HFFc6 (cell line): ENCODE measurements at places on chromosomes 1 and 21. TPM values are rescaled to one million over a fixed set of nuclear protein-coding genes. Genes with fewer than 3 reads are reported as not detected.
A peak's percentile ranks its signal among the peaks of the same experiment; 100 is the strongest.

Gene KRTAP22-1
- not detected in 3 replicates for total RNA-seq

Gene TXNIP
- total RNA-seq = 53.6 to 78.0 TPM (median 57.5 TPM) in 3 replicates

Gene FLG2
- not detected in 3 replicates for total RNA-seq

Gene GNAI3
- total RNA-seq = 10.9 to 11.2 TPM (median 11.0 TPM) in 3 replicates

Gene CDA
- 6.8 to 11.5 TPM (median 7.9 TPM) in 3 replicates for total RNA-seq

Gene RNF223
- not detected in 3 replicates for total RNA-seq

Gene EFNA3
- 0.48 and 0.52 TPM in 2 replicates for total RNA-seq

Gene TGFB2
- total RNA-seq = 2.5 to 14.5 TPM (median 10.9 TPM) in 3 replicates

Gene GOLT1A
- not detected in 3 replicates for total RNA-seq

Gene DPT
- total RNA-seq = not detected in 3 replicates

Gene AGT
- total RNA-seq = 0.10 TPM in 1 of 2 replicates, not detected in the other

Gene KRTAP7-1
- total RNA-seq = not detected in 2 replicates

GRCh38 chr1:15326691-15327588, 79.9 kb downstream of the FHAD1 start:
- H3K4me1 ChIP-seq = peaks cover 46% of the 10 kb centered on the region
- no peak overlapping the region for H3K27ac ChIP-seq
- no peaks in the 10 kb centered on the region for H3K36me3 ChIP-seq
- H3K27me3 ChIP-seq = peaks cover 5% of the 10 kb centered on the region

GRCh38 chr21:32921632-32922230, 104.0 kb upstream of the OLIG2 start:
- H3K27ac ChIP-seq = no peak overlapping the region
- peaks cover 24% of the 10 kb centered on the region for H3K27me3 ChIP-seq
- H3K4me3 ChIP-seq = no peak overlapping the region
- peaks cover 6% of the 10 kb centered on the region; the same call in 1 of the 2 replicates for H3K36me3 ChIP-seq
- DNase-seq = no peak

GRCh38 chr21:15496911-15497310, 232.9 kb upstream of the USP25 start:
- no peak for DNase-seq
- no peak overlapping the region for H3K4me3 ChIP-seq

DNA sequence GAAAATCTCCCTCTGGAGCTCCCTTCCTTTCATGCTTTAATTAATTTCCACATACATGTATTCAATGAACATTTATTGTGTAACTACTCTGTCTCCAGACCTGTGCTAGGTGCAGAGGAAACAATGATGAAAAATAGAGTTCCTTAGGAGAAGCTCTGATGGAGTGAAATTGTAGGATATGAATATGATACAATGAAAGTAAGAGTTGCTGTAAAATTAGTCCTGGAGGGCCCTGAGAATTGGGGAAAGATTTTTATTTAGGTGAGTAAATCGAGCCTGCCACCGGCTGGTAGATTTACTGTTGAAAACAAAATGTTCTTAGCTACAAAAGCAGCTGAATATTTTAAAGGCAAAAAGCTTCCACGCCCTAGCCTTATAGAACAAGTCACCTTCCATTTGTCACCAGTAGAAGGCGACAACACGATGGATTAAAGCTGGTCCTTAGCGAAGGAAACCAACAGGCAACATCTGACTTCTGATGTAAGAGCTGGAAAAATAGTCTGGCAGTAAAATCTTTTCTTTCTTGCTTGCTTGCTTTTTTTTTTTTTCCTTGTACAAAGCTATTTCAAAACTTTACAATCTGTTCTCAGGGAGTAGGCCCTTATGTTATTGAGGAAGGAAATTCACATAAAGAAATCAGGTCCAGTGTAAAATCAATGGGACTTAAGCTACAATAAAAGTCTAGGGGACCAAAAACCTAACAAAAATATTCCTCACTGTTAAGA, 82.0 kb upstream of the ROR1 start:
- H3K4me3 ChIP-seq = no peak overlapping the region
- DNase-seq = peak; percentile 82
- H3K4me1 ChIP-seq = peaks cover 43% of the 10 kb centered on the region
- no peak overlapping the region for H3K27ac ChIP-seq

GRCh38 chr1:160797861-160798273, 1.9 kb downstream of the LY9 start:
- no peak for DNase-seq
- peaks cover 7% of the 10 kb centered on the region for H3K27me3 ChIP-seq
- H3K4me1 ChIP-seq = no peaks in the 10 kb centered on the region
- no peaks in the 10 kb centered on the region for H3K36me3 ChIP-seq
- H3K4me3 ChIP-seq = no peak overlapping the region

DNA sequence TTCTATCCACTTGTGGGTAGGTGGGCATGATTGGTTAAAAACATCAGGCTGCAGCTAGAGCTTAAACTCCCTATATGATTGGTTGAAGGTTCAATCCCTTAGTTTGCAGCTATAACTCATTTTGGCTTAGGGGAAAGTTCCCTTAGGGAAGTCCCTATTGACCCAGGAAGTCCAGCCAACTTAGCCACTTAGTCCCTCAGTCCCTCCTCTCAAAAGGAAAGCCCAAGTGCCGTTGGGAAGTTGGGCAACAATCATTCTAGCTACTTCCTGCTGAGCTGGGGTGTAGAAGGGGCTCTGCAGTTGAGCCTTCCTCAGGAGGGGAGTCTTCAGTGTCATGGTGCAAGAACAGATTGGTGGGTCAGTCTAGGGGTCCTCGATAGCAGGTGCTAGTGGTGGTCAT, 12.2 kb downstream of the MSTO1 start:
- no peak overlapping the region for H3K4me3 ChIP-seq
- no peaks in the 10 kb centered on the region for H3K36me3 ChIP-seq
- H3K27ac ChIP-seq = no peak overlapping the region
- DNase-seq = no peak

DNA sequence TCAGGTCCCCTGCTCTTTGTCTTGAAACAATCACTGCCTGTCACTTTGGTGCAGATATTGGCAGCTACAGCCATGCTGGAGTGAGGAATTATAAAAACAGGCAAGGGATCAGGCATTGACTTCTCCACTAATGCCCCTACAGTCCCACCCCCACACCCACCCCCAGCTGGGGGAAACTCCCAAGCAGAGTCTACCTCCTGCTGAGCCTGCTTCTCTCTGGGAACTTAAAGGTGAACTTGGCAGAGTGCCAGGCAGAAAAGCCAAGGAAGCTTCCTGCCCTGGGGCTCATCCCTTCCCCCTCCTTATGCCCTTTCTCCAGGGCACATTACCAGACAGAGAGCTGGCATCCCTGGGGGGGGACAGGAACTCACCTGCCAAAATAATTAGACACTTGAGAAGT, 6.7 kb downstream of the NCMAP start:
- no peak for DNase-seq
- H3K4me1 ChIP-seq = peaks cover 21% of the 10 kb centered on the region

GRCh38 chr1:217889401-217889800, 258.3 kb downstream of the SPATA17 start:
- no peak for DNase-seq
- no peaks in the 10 kb centered on the region for H3K4me1 ChIP-seq
- H3K4me3 ChIP-seq = no peak overlapping the region
- no peaks in the 10 kb centered on the region for H3K36me3 ChIP-seq
- no peak overlapping the region for H3K27ac ChIP-seq

GRCh38 chr1:114130846-114131525, 22.7 kb downstream of the SYT6 start:
- H3K4me3 ChIP-seq = no peak overlapping the region
- no peaks in the 10 kb centered on the region for H3K36me3 ChIP-seq
- peaks cover 24% of the 10 kb centered on the region for H3K4me1 ChIP-seq
- no peak overlapping the region for H3K27ac ChIP-seq
- H3K27me3 ChIP-seq = peaks cover 27% of the 10 kb centered on the region

DNA sequence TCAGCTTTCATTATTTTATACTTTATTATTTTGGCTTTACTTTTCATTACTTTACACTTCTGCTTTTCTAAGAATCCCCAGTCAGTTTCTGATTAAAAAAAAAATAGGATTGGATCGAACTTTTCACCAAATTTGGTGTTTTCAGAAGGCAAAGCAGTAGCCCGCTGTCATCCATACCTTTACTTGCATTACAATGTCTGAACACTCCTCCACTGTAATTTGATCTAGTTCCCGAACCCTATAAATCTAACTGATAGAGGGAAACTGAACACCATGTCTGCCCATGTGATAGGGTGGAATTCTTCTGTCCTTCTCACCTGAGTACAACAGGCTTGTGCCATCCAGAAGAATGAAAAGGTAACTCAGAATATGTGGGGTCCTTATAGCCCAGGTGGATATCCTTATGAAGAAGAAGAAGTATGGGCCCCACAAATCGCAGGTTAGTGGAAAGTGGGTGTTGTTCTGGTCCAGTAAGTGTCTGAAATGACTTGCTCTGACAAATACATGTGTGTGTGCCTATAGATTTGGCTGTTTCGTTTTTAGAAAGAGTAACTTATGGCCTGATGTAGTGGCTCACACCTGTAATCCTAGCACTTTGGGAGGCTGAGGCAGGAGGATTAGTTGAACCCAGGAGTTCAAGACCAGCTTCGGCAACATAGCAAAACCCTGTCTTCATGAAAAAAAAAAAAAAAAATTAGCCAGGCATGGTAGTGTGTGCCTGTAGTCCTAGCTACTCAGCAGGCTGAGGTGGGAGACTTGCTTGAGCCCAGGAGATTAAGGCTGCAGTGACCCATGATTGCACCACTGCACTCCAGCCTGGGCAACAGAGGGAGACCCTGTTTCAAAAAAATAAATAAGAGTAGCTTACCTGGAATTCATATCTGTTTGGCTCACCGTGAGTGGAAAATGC, 26.6 kb upstream of the CDC14A start:
- no peak overlapping the region for H3K4me3 ChIP-seq
- no peak for DNase-seq
- no peak overlapping the region for H3K27ac ChIP-seq
- peaks cover 8% of the 10 kb centered on the region; the same call in 1 of the 2 replicates for H3K4me1 ChIP-seq
- no peaks in the 10 kb centered on the region for H3K36me3 ChIP-seq

GRCh38 chr1:10561497-10561896, 86.7 kb downstream of the PEX14 start:
- no peaks in the 10 kb centered on the region; the same call in 1 of the 2 replicates for H3K27me3 ChIP-seq
- peaks cover 24% of the 10 kb centered on the region for H3K36me3 ChIP-seq
- peaks cover 17% of the 10 kb centered on the region for H3K4me1 ChIP-seq

- peaks cover 5% of the 10 kb centered on the region; the same call in 1 of the 2 replicates for H3K36me3 ChIP-seq
- no peak overlapping the region for H3K4me3 ChIP-seq
- peaks cover 1% of the 10 kb centered on the region for H3K27me3 ChIP-seq
- H3K4me1 ChIP-seq = peaks cover 6% of the 10 kb centered on the region
These were observed 53.2 kb downstream of the LACTBL1 start for GRCh38 chr1:22919341-22920025.

GRCh38 chr1:30509670-30510069, 213.7 kb downstream of the MATN1 start:
- no peak overlapping the region for H3K4me3 ChIP-seq
- peaks cover 22% of the 10 kb centered on the region for H3K4me1 ChIP-seq
- H3K27me3 ChIP-seq = peaks cover 9% of the 10 kb centered on the region
- no peak overlapping the region for H3K27ac ChIP-seq
- no peak for DNase-seq
- no peaks in the 10 kb centered on the region for H3K36me3 ChIP-seq

DNA sequence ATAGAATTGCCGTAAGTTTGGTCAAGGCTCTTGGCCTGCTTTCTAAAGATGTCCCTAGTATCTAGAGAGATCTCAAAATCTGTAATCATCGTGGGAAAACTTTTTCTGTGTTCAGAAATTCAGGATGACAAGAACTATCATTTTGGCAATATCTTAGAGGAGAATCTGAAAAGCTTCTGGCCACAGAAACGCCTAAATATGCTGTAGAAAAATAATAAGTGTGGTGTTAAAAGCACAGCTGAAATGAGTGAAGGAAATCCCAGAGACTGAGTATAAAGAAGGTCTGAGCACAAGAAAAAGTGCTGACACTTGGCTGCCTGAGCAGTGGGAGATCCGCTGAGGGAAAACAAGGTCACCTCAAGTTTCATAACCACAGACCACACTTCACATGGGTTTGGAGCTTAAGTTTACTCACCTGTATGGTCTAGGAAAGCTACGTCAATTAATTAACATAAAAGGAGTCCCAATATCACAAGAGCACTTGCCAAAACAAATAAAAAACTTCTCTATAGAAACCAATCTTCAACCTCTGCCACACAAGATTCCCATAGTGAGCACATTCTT, 235.2 kb upstream of the IRF2BP2 start:
- H3K36me3 ChIP-seq = peaks cover 5% of the 10 kb centered on the region; the same call in 1 of the 2 replicates
- peaks cover 2% of the 10 kb centered on the region; the same call in 1 of the 2 replicates for H3K27me3 ChIP-seq
- no peak overlapping the region; the same call in 1 of the 2 replicates for H3K27ac ChIP-seq
- DNase-seq = no peak

GRCh38 chr1:40432644-40433390, 17.5 kb upstream of the ZFP69B start:
- 0 out of 2 replicates have a peak, but pooled peaks cover 4% of the 10 kb centered on the region for H3K36me3 ChIP-seq
- no peaks in the 10 kb centered on the region; the same call in 1 of the 2 replicates for H3K27me3 ChIP-seq
- peaks cover 11% of the 10 kb centered on the region; the same call in 1 of the 2 replicates for H3K4me1 ChIP-seq
- no peak overlapping the region for H3K27ac ChIP-seq
- H3K4me3 ChIP-seq = no peak overlapping the region

DNA sequence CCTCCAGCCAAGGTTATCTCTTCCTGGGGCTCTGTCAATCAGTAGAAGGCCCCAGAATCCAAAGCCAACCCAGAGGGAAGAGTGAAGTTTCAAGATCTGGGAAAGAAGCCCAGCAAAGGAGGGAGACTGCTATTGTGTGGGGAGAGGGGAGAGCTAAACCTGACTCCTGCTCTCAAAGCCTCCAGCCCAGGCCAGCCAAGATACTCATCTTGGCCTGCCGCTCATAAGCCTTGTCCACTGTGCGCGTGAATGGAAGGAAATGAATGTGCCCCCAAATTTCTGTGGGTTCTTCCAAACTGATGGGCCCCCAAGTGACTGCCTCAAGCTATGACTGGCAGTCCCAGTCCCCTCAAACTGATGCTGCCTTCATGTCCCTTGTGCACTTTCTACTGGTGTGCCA, 2.0 kb downstream of the PLXNA2 start:
- DNase-seq = no peak
- H3K27ac ChIP-seq = peak overlapping the region; percentile 47
- H3K4me1 ChIP-seq = peaks cover 68% of the 10 kb centered on the region
- no peaks in the 10 kb centered on the region; the same call in 1 of the 2 replicates for H3K27me3 ChIP-seq
- H3K4me3 ChIP-seq = peak overlapping the region; percentile 93
- H3K36me3 ChIP-seq = peaks cover 4% of the 10 kb centered on the region; the same call in 1 of the 2 replicates

DNA sequence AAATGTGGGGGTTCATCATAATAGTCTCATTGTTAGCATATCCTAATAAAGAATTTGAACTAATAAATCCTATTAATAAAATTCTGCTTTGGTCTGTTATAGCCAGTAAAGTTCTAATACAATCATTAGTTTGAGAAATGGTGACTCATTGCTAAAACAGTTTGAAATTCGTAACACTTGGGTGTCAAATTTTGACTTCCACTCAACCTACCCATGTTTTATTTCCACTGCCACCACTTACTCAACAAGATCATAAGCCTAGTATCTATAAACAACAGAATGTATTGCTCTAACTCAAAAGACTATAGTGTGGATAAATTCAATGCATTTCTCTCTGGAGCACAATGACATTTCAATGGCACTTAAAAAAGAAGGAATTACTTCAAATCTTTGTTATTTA, 29.1 kb downstream of the LGALS8 start:
- peaks cover 38% of the 10 kb centered on the region for H3K36me3 ChIP-seq
- no peak for DNase-seq
- H3K4me3 ChIP-seq = no peak overlapping the region
- H3K4me1 ChIP-seq = no peaks in the 10 kb centered on the region
- no peak overlapping the region for H3K27ac ChIP-seq
- no peaks in the 10 kb centered on the region; the same call in 1 of the 2 replicates for H3K27me3 ChIP-seq

DNA sequence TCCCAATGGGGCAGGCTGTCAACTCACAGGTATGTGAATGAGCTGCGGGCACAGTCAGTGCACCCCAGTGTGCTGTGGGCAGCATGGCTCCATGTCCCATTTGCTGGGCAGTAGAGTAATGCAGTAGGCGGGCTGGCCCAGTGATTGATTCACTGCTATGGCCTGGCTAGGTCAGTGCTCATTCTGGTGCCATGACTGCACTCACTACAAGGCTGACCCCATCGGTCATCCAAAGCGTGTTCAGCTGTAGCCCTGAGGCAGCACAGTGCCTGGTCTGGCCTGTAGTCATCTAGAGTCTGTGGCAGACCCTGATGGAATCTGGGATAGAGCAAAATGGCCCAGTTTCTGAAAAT, 7.4 kb downstream of the HYI start:
- no peak overlapping the region for H3K4me3 ChIP-seq
- peaks cover 30% of the 10 kb centered on the region for H3K4me1 ChIP-seq
- H3K36me3 ChIP-seq = peaks cover 62% of the 10 kb centered on the region
- H3K27me3 ChIP-seq = peaks cover 12% of the 10 kb centered on the region
